Iris pigment epithelial cell (primary cell): ENCODE measurements at places on chromosomes 7 and 10.

- no peak for DNase-seq
Observed at GRCh38 chr10:842795-843194, 88.7 kb downstream of the LARP4B start.

- peak; percentile 34 for DNase-seq
Observed at GRCh38 chr10:14146501-14146900, 184.2 kb downstream of the FRMD4A start.

DNA sequence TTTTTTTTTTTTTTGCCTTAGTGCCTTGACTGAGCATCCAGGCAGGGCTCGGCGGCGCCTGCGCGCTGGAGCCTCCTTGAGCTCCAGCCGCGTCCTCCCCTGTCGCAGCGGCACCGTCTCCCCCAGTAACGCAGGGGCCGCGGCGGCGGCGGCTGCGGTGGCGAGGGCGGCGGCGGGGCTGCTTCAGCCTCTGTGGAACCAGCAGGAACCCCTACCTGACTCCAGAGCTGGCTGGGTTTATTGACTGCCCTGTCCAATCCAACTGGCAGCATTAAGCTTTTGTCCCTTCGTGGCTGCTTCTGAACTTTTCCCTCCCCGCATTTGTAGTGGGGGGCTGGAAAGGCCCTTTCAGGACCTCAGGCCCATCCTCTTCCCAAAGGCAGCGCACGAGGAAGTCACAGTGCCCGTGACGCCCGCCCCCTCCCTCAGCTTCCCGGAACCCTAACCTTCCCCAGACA, at the start of gene GPR85:
GPR85 (minus strand) TSS at position 397 of the 458 bp plus-strand sequence. CDS start 2,106 bp downstream, outside the sequence.
- peak; percentile 63 for DNase-seq

DNA sequence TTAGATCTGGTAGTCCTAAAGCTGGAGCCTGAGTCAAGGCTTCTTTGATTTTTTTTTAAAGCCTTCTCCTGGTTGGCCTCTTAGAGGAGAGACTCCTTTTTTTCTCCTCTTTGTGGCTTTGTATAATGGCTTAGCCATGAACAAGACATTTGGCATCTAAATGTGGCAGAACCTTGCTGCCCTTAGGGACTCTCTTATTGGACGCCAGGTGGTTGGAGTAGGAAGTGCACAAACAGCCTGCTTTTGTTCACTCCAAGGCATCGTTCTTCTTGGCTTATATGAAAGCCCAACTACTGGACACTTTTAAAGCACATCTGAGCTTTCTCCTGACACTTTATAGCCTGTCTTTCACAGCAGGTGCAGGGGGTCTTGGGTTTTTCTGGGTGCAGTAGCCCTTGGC, 25.0 kb downstream of the ZPBP start:
- no peak for DNase-seq

DNA sequence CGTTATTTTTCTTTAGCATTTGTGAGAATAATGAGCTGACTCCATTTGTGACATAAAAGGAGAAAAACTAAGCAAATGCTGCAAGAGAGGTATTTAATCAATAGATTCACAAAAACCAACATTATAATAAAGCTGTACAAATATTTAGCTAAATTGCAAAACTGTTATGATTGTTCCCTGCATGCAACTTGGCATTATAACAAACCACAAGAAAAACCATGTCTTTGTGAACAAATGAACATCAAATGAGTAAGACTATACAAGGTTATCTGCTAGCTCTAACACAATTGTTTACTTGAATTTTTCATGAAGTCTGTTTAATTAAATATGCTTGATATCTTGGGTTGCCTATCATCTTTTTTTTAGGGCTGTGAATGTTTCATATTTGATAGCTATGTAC, 50.8 kb upstream of the PPP1R9A start:
- peak; percentile 2 for DNase-seq

DNA sequence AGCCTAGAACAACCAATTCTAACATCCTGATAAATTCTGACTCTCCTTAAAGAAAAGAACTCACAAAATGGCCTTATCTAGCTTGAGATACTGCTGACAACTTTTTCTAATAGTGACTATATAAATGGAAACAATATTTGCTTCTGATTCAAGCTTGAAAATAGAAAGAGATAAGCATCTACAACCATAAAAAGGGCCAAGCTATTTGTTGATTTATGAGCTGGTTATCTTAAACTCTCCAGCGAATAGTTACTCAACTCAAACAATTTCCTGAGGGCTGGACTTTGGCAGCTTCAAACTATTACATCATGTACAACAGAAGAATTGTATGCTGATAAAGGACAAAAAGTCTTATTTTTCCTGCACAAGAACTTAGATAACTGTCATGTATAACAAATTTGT, 4.6 kb downstream of the USP54 start:
- DNase-seq = peak; percentile 91

- DNase-seq = peak; percentile 77
Observed at GRCh38 chr10:78623578-78624215, 445.1 kb upstream of the ZMIZ1 start.

GRCh38 chr10:88661018-88661417, 3.2 kb upstream of the LIPF start:
- no peak for DNase-seq

DNA sequence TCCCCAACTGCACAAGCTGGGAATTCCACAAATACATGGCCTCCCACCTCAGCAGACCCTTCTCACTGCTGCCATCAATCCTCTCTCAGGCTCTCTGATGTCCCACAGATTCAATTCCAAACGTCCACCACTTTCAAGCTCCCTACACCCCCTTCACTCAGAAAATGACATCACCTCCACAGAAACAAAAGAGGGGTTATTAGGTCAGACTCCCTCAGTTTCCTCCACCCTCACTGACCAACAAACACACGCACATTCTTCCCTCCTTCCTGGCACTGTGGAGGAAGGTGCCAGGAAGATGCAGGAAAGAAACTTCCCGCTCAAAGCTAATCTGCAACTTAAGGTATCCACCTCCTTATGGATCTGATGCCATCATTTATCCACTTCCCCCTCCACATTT, 18.3 kb downstream of the ZNF438 start:
- DNase-seq = no peak

DNA sequence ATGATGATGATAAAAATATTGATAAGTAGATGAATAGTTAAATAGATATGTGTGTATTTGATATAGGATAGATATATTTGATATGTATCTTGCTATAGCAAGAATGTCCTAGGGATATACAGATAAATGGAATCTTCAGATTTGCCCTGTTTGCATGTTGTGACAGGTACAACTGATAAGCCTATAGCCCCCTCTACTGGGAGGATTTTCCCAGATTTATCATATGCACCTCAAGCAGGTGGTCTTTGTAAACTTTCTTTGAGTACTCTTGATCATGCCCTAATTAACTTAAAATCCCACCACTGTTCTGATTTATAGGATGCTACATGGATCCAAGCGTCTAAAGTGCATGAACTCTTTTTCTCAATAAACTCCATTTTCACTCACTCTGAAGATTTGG, 1050.7 kb downstream of the SORCS3 start:
- peak; percentile 0 for DNase-seq

GRCh38 chr10:18377898-18378297, 237.7 kb downstream of the CACNB2 start:
- no peak for DNase-seq
